ENCODE measurements at places on chromosomes 3 and 15.
A peak's percentile ranks its signal among the peaks of the same experiment; 100 is the strongest.

DNA sequence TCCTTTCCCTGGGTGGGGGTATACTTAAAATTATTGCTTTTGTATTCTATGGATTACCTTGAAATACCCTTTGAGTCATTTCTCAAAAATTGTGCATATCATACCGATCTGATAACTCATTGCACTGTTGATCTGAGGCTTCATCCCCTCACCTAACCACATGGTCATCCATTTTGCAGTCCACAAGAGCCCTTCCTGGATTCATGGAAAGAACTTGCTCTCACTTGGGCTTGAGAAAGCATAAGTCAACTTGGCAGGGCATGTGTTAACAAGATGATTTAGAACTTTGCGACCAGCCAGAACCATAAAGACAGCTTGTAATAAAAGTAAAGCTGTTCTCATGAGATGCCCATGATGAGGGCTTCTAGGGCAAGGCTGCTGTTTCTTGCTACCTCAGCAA, 22.2 kb downstream of the MME start:
- no peaks in the 10 kb centered on the region for H3K36me3 ChIP-seq
- no peak overlapping the region for H3K27ac ChIP-seq
- H3K4me1 ChIP-seq, result no peaks in the 10 kb centered on the region
- H3K4me3 ChIP-seq, result no peak overlapping the region
- DNase-seq, result no peak

DNA sequence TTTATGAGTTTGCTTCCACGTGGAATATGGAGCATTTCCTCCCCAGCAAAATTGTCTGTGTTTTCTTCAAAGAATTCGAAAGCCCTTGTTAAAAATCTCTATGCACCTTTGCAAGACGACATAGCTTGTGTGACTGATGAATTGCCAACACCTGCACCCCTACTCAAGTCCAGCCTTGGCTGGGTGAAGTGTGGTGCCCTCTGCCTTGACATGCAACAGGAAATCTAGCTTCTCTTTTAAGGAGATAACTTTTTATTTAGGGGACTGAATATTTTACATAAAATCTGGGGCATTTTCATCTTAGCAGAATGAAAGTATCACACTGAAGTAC, 647 bp downstream of the HMG20A start:
- H3K27ac ChIP-seq, result peak overlapping the region; percentile 99
- peaks cover 47% of the 10 kb centered on the region for H3K4me1 ChIP-seq
- H3K4me3 ChIP-seq, result peak overlapping the region; percentile 96
- peak; percentile 13 for DNase-seq
- peaks cover 8% of the 10 kb centered on the region for H3K36me3 ChIP-seq

DNA sequence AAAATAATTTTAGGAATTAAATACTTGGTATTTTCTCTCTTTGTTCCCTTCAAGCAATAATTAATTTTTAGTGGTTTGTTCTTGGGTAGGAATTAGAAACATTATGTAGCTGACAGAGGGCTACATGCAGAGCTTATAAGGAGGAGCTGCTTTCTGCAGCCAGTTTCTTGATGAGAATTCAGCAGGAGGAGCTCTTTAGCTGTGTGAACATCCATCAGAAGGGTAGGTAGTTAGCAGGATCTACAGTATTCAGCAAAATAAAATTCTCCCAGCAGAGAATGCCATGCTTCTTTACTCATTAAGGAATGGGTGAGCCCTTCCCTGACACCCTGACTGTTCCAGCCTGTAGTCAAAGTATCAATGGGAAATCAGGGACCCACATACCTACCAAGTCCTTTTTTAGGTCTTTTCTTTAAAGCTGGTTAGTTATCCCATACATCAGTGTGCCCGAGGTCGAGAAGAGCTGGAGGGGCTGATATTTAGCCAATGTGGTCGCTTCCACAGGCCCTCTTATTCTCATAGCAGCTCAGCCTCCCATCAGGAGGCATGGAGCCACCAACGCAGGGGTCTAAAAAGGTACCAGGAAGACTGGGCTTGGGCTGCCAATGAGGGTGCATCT, 54.0 kb downstream of the KCNAB1 start:
- no peaks in the 10 kb centered on the region for H3K4me1 ChIP-seq
- H3K4me3 ChIP-seq, result no peak overlapping the region
- DNase-seq, result no peak
- H3K27me3 ChIP-seq, result peaks cover 7% of the 10 kb centered on the region
- H3K36me3 ChIP-seq, result no peaks in the 10 kb centered on the region

DNA sequence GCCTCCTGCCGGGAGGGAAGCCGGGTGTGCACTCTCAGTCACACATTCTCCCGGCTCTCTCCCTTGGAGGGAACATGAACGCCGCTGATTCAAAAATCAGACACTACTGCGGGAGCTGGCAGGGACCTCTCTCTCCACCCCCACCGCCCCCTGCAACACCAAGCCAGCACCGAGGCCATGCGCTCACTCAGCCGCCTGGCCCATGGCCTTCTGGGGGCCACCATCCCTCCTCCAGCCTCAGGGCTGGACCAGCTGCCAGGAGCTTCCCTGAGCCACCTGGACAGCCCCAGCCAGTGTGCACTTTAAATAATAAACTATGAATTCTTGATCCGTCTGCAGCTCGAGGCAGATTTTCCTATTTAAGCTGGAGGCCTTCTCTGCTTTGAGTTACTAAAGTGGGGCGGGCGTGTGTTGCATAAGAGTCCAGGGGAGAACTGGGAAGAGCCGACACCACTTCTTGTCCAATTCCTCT, 30.6 kb downstream of the ADAMTS17 start:
- no peak for DNase-seq
- no peaks in the 10 kb centered on the region for H3K27me3 ChIP-seq
- peaks cover 11% of the 10 kb centered on the region for H3K4me1 ChIP-seq
- no peak overlapping the region for H3K27ac ChIP-seq
- no peak overlapping the region for H3K4me3 ChIP-seq
- H3K36me3 ChIP-seq, result peaks cover 9% of the 10 kb centered on the region

DNA sequence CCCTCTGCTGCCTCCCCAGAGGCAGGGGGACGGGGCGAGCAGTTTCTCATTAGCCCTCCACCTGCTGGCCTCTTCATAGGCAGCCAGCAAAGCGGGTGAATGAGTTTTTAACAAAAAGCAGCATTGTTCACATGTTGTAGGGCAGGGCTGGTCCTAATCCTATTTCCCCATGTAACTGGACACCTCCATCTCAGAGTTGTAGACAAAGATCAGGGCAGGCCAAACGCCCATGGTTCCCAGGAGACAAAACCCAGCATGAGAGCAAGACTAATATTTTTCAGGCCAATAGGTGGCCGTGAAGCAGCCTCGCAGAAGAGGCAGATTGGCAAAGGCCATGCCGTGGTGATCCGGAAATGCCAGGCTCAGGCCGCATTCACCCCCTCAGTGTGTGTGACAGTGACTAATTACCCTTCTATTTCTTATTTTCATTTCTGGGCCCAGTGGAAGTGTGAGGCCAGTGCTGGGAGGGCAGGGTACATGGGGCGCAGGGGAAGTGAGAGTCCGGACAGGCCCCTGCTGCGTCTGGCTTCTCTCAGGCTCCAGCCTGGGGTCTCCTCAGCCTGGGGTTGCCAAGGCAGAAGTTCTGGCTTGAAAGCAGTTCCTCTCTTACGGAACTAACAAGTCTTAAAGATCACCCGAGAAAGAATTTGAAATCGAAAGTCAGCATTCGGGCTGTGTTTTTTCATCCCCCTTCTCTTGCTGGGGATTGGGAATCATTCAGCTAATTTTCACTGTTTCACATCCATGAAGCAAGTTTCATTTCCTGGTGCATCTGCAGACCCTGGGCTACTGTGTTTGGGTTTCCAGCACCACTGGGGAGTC, 64.8 kb downstream of the BOC start:
- peak overlapping the region; percentile 30 for H3K27ac ChIP-seq
- peak overlapping the region; percentile 46 for H3K4me3 ChIP-seq
- no peak for DNase-seq
- H3K36me3 ChIP-seq, result no peaks in the 10 kb centered on the region
- peaks cover 4% of the 10 kb centered on the region for H3K4me1 ChIP-seq

- H3K27ac ChIP-seq, result no peak overlapping the region
Measured at GRCh38 chr3:87780811-87781210, 278.0 kb downstream of the CGGBP1 start.

GRCh38 chr15:58513726-58514336, 82.0 kb downstream of the LIPC start:
- H3K4me3 ChIP-seq, result no peak overlapping the region
- no peak overlapping the region for H3K27ac ChIP-seq
- no peak for DNase-seq
- peaks cover 45% of the 10 kb centered on the region for H3K4me1 ChIP-seq
- H3K36me3 ChIP-seq, result peaks cover 24% of the 10 kb centered on the region
- H3K27me3 ChIP-seq, result no peaks in the 10 kb centered on the region

DNA sequence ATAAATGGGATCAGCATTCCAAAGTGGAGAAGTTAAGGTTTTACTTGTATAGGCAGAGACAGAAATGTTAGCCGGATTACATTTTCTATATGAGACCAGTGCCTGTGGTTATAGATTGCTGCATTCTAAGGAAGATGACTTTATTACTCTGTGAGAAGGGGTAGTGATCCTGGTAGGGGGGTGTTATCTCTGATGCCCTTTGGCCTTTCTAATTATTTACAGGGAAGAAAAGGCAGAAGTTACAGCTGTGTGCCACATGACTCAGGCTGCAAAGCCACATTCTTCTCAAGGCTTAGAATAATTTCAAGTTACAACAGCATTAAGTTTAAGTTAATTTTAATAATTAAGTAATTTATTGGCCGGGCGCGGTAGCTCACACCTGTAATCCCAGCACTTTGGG, 2.2 kb upstream of the TMC3 start:
- no peaks in the 10 kb centered on the region for H3K27me3 ChIP-seq
- no peaks in the 10 kb centered on the region for H3K36me3 ChIP-seq
- no peak for DNase-seq
- no peak overlapping the region for H3K4me3 ChIP-seq
- H3K27ac ChIP-seq, result no peak overlapping the region
- H3K4me1 ChIP-seq, result no peaks in the 10 kb centered on the region

DNA sequence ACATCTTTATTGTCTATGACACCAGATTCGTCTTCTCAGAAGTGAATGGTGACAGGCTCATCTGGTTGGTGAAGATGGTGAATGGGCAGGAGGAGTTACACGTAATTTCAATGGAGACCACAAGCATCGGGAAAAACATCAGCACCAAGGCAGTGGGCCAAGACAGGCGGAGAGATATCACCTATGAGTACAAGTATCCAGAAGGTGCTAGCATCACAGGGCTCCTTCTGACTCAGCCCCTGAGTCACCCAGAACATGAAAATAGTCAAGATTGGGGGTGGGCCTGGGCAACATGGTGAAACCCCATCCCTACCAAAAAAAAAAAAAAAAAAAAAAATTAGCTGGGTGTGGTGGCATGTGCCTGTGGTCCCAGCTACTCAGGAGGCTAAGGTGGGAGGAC, 32.6 kb downstream of the TGM4 start:
- no peak for DNase-seq
- H3K36me3 ChIP-seq, result no peaks in the 10 kb centered on the region
- no peak overlapping the region for H3K27ac ChIP-seq
- H3K4me1 ChIP-seq, result no peaks in the 10 kb centered on the region
- H3K27me3 ChIP-seq, result peaks cover 30% of the 10 kb centered on the region

DNA sequence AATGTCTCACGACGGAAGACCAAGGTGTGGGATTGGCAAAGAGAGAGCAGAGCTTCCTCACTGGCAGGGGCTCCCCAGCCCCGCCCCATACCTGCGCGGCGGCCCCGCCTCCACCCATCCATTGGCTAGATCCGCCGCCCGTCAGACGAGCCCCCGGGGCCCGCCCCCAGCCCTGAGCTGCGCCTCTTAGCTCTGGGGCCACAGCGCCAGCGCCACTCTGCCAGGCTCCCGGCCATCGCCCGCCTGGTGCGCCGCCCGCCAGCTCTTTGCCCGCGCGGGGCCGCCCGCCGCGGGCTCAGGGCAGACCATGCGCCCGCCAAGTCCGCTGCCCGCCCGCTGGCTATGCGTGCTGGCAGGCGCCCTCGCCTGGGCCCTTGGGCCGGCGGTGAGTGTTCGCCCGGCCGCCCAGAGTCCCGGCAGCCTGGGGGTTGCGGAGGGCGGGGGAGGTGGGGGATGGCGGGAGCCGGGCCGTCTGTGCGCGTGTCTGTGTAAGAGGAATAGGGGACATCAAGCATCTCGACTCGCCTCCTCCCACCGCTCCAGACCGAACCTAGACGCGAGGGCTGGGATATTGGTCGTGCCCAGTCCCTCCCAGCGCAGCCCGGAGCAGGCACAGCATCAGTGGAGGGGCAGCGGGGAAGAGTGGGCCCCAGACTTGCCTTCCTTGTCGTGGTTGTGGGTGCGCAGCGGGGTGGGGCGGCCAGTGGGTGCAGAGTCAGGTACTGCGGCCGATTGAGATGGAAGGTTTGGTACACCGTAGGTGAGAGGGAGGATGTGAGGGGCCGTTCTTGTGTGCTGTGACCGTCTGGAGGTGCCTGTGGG, at the start of gene VIPR1:
Gene VIPR1 (plus strand): TSS at position 215 of the 822 bp plus-strand sequence. CDS start 93 bp downstream, at position 308.
- peak; percentile 94 for DNase-seq
- H3K36me3 ChIP-seq, result no peaks in the 10 kb centered on the region
- H3K27me3 ChIP-seq, result peaks cover 26% of the 10 kb centered on the region
- peaks cover 38% of the 10 kb centered on the region for H3K4me1 ChIP-seq

- peaks cover 55% of the 10 kb centered on the region for H3K36me3 ChIP-seq
- no peak for DNase-seq
- no peaks in the 10 kb centered on the region for H3K27me3 ChIP-seq
- H3K4me3 ChIP-seq, result no peak overlapping the region
Measured at GRCh38 chr15:42191610-42192346, 16.3 kb downstream of the VPS39 start.

DNA sequence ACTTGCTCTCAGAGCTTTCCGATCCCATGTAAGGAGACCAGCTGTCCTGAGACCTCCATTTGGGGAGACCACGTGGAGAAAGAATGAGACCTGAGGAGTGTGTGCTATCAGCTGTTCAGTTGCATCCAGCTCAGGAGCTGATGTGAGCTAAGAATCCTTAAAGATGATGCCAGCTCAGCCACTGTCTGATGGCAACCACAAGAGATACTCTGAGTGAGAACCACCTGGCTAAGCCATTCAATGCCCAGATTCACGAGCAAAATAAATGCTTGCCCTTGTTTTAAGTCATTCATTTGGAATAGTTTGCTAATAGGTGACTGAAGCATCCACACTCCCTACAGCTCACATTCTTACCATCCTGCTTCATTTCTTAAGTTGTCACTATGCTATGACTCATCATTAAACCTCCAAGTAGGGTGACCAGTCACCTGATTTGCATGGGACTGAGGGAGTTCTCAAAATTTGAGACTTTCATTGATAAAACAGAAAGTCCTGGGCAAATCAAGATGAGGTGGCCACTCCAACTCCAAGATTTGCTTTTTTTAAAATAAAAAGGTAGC, 56.4 kb downstream of the SPTSSB start:
- no peak overlapping the region for H3K27ac ChIP-seq
- peaks cover 44% of the 10 kb centered on the region for H3K27me3 ChIP-seq
- peaks cover 1% of the 10 kb centered on the region for H3K36me3 ChIP-seq
- H3K4me1 ChIP-seq, result peaks cover 41% of the 10 kb centered on the region
- H3K4me3 ChIP-seq, result no peak overlapping the region
- no peak for DNase-seq

DNA sequence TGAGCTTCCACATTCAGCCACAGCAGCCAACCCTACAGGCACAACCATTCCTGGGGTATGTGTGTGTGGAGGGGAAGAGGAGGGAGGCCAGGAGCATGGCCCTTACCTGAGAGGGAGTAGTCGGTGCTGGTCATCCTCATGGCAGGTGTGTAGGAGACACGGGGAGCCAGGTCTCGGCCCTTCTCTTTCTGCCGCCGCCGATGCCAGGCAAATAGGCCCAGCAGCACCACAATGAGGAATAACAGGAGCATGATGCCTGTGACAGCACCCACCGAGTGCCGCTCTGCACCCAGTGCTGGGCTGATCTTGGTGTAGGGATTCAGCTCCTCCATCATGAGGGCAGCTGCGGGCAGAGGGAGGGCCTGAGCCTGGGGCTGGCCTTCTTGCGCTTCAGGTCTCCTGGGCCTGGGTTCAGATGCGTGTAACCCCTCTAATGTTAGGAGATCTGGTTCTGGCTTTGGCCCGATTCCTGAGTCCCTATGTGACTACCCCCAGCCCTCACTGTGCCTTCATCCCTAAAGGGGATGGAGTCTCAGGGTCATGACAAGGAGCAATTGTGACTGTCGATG, 44.4 kb downstream of the RAB11A start:
- H3K27ac ChIP-seq, result no peak overlapping the region
- H3K27me3 ChIP-seq, result no peaks in the 10 kb centered on the region
- H3K36me3 ChIP-seq, result no peaks in the 10 kb centered on the region

Data from activated naive CD8-positive, alpha-beta T cell treated with anti-CD3 and anti-CD28 coated beads for 36 hours (primary cell).